Caudate nucleus (tissue), 63 donors: ENCODE measurements at places on chromosomes 16 and 17.
A peak's percentile ranks its signal among the peaks of the same experiment; 100 is the strongest.

DNA sequence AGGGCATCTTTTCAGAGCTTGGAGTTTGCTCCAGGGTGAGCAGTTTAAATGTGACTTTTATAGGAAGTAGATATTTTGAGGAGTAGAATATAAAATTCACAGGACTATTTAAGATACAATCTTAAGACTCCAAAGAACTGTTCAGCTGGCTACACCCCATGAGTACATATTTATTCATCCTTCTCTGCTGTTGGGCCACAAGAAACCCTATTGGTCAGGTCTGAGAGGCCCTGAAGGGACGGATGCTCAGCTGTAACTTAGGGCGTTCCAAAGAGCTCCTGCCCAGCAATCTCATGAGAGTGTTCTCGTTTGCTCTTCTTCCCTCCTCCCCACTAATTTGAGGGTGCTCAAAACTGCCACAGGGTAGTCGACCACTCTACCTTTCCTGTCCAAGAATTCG is 7.3 kb downstream of the ST6GALNAC2 start:
- DNase-seq, result no peak

DNA sequence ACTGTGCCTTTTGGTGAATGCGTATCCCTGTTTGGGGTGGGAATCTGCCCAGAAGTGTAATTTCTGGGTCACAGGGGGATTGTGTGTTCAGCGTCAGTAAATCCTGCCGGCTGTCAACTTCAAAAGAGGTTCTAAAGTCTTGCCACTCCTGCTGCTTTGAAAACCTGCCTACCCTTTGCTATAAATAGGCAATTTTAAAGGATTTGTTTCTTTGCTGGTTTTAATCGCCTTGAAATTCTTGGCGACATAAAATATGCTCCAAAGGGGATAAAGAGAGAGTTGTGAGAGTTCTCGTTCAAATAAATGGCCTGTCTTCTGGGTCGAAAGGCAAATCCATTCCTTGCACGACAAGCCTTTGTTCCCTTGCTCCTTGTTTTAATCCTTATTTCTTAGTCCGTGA is 143.4 kb downstream of the IRF8 start:
- DNase-seq, result no peak

- no peak for DNase-seq
Measured at GRCh38 chr16:62272035-62272434, 235.8 kb upstream of the CDH8 start.

GRCh38 chr17:57586742-57587141 is 158.4 kb downstream of the CCDC182 start:
- DNase-seq, result no peak

GRCh38 chr16:69845181-69845580 is 83.0 kb downstream of the WWP2 start:
- DNase-seq, result no peak

DNA sequence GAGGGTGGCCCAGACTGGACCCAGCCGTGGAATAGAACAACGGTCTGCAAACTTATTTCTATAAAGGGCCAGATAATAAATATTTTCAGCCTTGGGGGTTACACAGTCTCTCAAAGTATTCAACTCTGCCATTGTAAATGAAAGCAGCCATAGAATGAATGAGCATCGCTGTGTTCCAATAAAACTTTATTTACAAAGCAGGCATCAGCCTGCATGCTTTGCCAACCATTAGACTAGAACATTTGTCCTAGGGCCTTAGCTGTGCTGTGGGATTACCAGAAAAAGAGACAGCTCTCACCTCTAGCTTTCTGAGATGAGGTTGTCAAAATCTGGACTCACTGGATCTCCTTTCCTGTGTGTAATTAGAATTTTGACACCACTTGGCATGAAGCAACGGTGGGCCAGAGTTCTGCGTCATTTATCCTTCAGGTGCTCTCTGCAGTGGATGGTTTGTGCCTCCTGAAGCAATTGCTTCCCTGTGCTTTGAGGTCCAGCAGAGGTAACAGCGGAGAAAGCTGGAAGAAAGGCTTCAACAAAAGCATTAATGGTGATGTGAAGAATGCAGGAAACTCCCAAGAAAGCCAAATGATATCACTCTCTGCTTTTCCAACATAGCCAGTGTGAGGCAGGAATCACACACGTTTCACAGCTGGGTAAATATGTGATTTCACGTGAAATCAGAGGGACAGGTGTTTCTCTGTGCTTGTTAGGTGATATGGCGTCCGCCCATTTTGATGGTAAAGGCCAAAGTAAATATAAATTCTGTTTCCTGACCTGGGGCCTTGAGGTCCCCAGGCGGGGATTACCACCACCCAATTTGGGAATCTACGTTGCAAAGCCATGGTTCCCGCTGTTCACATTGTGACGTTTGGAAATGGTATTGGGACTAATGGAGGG is 148.4 kb downstream of the PITPNC1 start:
- DNase-seq, result no peak

GRCh38 chr16:50472472-50472871 is 75.7 kb upstream of the NKD1 start:
- no peak for DNase-seq

DNA sequence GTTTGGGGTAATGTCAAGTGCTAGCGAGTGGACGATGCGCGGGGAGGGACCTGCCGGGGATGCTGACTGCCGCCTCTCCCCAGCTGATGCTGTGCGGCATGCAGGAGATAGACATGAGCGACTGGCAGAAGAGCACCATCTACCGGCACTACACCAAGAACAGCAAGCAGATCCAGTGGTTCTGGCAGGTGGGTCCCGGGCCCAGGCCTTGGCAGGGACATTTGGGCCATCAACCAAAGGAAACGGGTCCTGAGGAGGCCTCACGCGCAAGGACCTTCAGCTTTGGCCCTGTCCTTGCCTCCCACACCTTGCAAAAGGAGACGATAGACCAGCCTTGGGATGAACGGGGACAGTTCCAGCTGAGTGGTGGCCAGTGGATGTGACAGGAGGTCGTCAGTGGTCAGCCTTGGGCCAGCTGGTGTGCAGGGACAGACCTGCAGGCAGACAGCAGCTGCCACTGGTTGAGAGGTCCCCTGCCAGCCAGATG is 13.6 kb upstream of the CLEC18A start:
- no peak for DNase-seq

GRCh38 chr16:22634954-22635353 is 124.3 kb downstream of the NPIPB5 start:
- DNase-seq, result no peak

- no peak for DNase-seq
Measured at GRCh38 chr17:40341808-40342503, 22.6 kb downstream of the GJD3 start.

GRCh38 chr17:42027590-42027889 is 7.7 kb downstream of the NKIRAS2 start:
- DNase-seq, result no peak

DNA sequence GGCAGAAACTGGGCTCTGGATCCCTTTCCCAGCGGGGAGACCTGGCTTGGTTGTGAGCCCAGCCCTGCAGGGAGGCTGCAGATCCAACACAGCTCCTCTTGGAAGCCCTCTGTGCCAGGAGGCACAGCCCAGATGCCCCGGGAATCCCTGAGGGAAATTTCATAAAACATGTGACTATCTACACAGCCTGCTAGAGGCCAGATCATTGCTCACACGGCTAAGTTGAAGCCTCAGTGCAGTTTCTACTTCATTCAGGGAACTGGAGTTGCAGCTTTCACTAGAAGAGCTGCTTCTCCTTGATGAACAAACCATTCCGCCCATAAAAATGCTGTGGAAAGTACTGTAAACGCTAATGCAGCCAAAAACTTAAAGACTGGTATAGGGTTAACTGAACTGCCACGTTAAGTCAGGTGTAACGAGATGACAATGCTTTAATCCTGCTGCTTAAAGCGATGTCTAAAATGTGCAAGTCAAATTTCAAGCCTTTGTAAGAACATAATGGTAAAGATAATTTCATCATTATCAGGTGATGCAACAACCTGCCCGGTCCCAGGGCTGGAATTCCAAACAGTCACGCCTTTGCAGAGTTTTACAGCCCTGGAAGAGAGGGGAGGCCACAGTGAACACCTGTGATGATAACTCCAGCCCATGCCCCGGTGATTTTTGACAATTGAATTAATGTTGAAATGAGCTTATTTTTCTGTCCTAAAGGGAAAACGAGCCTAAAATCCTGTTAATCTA is 172.5 kb downstream of the ZFHX3 start:
- DNase-seq, result no peak

GRCh38 chr16:86217891-86218270 is 292.4 kb upstream of the FOXF1 start:
- no peak for DNase-seq

- DNase-seq, result no peak
Measured at GRCh38 chr16:83354015-83354414, 453.8 kb upstream of the HSBP1 start.

DNA sequence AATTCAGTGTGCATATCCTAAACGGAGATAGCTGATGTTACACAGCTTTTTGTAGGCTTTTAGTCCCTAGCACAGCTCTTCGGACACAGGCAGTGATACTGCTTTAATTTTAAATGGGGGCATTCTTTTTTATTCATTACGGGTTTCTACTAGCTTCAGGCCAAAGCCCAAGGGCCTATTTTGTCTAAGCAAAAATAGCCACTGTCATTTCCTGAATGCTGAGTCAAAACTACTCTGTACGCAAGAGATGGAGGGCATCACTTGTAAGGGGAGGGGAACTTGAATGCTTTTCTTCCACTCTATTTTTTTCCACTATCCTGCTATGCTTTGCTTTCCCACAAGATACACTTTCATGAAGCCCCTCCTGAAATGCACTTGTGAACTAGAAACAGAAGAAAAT is 360.7 kb downstream of the PMP22 start:
- no peak for DNase-seq

DNA sequence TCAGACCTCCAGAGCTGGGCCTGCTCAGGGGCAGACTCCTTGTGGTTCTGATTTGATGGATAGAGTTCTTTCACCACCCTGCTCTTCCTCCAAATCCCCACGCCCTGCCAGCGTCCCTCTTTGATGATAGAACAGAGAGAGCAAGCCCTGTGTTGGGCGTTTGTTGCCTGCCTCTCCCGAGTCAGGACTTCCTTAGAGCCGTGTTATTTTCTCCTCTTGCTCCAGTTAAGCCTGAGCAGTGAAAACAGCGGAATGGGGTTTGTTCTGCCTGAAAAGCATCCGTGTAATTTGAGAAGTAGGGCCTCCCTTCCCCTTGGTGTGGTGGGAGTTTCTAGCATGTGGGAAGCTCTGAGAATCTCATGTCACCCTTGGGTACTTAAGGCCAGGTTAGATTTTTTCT is 22.1 kb downstream of the TMEM94 start:
- DNase-seq, result no peak

DNA sequence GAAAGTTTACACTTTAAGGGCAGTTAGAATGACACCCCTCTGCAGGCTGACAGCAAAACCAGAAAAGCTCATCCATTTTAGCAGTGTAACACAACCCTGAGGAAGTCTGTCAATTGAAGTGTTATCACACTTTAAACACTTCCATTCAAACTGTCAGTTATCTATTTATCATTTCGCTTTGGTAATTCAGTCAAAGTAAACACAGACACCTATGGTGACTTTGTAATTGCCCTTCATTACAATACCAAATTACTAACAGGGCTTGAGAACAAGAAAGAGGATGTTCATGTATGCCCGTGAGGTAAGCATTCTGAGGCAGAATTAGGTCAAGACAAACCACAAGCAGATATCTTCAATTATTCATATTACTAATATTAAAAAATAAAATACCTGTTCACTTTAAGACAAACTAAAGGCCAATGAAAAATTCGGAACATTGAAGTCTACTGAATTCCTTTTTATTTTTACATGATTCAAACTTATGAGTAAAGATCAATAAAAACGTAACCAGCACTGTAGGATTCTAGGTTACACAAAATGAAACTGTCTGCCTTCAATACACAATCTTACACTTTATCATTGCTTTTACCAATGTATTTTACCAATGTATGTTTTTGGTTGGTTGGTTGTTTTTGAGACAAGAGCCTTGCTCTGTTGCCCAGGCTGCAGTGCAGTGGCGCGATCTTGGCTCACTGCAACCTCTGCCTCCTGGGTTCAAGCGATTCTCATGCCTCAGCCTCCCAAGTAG is 57.1 kb downstream of the BRIP1 start:
- no peak for DNase-seq

GRCh38 chr17:65230040-65230439 is 92.9 kb downstream of the RGS9 start:
- no peak for DNase-seq

DNA sequence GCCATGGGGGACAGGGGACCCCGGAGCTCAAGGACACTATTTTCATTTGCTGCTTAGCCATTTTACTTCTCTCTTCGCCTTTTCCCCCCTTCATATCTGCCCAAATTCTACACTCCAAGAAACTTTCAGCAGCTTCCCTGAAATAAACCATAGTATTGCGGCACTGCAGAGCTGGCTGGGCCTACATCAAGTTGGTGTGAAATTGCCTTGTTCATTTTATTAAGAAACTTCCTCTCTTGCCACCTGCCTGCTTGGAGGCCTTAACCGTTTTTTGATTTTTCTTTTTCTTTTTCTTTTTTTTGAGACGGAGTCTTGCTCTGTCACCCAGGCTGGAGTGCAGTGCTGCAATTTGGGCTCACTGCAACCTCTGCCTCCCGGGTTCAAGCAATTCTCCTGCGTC is 7.4 kb upstream of the CPNE2 start:
- no peak for DNase-seq

DNA sequence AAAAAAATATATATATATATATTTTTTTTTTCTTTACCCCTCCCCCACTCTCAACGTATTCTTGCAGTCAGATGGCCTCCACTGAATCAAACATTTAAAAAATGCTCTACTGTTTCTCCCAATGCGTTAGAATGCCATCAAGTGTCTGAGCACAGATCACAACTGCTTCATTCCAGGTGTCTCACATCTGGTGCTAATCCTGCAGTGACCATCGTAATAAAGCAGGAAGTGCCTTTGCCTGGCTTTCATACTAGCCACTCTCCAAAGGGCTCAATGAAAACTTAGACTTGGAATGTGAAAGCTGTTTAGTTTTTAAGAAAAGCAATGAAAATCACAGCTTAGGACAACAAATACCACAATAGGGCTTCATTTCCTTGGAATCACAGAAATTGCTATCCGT is 37.2 kb downstream of the SKAP1 start:
- DNase-seq, result no peak

- DNase-seq, result no peak
Measured at GRCh38 chr17:42459256-42459800, 650 bp downstream of the ATP6V0A1 start.

DNA sequence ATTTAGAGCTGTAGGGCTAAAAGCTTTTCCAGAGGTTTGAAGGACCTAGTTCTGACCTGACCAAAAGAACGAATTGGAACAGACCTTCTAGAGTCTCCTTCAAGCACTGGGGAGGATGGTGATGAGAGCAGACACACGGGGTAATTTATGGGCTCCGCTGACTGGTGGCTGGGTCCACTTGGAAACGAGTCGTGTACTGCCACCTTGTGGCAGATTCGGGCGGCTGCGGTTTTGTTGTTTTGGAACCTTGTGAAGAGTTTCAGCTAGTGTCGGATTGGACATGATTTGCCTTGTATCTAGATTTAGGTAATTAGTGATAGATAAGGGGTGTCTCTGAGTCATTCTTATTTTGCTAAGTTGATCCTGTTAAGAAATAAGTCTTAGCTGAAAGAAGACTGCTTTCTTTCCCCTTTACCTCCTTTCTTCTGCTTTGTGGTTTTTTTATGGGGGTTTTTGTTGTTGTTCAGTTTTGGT is 98.9 kb downstream of the AATF start:
- peak; percentile 70 for DNase-seq
